ENCODE measurements at places on chromosomes 6 and 20.

DNA sequence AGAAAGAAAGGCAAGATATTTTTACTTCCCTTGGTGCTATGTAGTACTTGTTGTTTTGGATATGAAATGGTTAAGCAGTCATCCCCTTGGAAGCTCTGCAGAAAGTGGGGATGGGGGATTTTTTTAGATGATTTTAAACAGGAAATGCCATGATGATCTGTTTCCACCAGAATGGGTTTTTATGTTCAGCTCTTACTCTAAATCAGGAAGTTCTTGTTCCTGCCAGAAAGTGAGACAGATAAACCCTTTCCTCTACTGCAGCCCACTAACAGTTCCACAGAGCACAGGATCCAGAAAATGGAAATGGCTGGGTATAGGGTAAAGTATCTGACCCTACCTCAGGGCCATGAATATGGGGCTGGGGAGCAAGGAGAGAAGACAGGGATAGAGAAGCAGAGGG is 32.1 kb upstream of the PPP1R3G start:
- no peak for DNase-seq

GRCh38 chr6:126633373-126633772 is 293.5 kb downstream of the CENPW start:
- no peak for DNase-seq

GRCh38 chr20:19934792-19935491 is 82.2 kb upstream of the NAA20 start:
- no peak for DNase-seq

GRCh38 chr6:139447656-139447975 is 73.2 kb upstream of the CITED2 start:
- no peak for DNase-seq

DNA sequence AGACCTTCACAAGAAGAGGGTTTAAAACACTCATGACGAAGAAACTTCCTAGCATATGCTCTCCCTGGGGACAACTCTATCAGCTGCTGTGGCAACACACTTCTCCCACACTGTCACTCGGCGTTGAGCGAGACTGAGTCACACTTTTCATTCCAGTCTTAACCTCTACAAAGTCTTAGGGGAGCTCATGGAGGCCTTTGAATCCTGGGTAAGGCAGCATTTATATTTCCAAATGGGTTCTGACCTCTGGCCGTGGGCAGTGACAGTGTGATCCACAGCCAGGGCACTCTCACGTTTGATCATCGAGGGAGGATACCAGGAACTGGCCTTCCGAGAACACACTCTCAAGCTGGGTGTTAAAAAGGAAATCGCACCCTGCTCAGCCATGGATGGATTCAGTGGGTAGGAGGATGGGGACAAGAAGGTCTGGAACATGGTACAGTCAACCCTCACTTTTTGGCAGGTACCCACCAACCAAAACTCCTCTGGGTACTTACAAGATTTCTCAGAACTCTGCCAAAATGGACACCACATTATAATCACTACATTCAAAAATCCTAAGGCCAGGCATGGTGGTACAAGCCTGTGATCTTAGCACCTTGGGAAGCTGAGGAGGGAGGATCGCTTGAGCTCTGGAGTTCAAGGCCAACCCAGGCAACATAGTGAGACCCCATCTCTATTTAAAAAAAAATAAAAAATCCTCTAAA is 19.6 kb downstream of the RRBP1 start:
- no peak for DNase-seq

All from HuH-7 (cell line).